ENCODE measurements at places on chromosomes 2 and 18. TPM values are rescaled to one million over a fixed set of nuclear protein-coding genes. Genes with fewer than 3 reads are reported as not detected.

DNA sequence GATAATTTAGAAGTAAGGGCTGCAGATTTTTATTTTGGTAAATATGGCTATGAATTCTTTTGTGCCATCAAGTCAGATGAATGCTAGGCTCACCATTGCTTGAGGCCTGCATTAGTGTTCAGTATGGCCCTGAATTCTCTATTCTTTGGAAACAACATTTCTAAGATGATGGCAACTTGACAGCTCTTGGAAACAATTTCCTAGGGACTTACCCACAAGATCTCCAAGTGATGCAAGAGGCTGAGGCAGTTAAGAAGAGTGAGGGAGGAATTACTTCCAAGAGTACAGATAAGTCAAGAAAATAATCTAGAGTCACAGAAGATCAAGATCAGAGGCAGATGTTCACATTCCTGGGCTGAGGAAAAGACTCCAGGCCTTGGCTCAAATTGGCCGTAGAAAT lies 129.1 kb downstream of the NRP2 start:
- no peak for DNase-seq

DNA sequence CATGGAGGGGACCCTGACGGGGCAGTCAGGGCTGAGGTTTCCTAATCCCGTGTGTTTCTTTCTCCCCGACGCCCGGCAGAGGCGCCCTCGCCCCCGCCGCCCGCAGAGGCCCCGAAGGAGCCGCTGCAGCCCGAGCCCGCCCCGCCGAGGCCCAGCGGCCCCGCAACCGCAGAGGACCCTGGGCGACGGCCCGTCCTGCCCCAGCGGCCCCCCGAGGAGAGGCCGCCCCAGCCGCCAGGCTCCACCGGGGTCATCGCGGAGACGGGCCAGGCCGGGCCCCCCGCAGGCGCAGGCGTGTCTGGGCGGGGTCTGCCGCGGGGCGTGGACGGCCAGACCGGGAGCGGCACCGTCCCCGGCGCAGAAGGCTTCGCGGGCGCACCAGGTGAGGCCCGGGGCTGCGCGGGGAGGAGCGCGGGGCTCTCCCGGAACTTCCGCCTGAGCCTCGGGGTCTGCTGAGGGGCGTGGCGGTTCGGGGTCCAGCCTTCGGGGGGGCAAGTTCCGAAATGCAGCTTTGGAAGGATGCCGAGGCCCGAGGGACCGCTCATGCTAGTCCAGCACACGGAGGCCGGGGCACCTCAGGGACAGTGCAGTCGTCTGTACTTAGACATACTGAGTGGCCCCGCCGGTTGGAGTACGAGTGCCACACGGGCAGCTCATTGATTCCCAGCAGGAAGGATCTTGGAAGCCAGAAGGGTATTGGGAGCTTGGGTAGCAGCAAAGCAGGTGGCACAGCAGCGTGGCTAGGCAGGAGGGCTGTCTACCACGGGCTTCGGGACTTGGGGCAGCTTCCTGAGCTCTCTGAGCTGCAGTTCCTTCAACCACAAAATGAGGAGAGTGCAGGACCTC lies 60.1 kb downstream of the EMILIN2 start:
- no peak for DNase-seq

DNA sequence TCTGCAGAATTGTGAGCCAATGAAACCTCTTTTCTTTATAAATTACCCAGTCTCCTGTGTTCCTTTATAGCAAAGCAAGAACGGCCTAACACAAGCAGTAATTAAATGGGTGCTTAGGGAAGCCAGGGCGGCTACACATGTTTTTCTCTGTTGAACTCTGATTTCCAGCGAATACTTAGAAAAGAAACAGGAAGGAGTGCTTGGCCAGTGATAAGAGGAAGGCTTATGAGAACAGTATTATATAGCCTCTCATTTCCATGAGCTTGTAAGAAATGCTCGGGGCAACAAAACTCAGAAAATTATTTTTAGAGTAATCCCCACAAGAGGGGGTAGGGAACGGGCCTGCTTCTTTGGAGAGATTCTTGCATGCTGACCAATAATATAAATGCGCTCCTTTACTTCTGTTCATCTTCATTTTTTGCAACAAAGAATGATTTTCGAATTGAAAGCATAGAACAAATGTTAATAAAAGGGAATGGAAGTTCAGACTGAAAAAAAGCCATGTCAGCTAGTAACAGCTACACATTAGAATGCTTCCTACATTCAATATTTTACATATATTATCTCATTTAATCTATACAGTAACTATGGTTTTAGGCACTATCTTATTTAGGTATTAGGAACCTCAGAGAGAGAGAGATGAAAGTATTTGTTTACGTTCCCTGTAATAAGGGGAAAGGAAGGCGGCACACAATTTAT lies 49.7 kb upstream of the CCDC85A start:
- DNase-seq: no peak

DNA sequence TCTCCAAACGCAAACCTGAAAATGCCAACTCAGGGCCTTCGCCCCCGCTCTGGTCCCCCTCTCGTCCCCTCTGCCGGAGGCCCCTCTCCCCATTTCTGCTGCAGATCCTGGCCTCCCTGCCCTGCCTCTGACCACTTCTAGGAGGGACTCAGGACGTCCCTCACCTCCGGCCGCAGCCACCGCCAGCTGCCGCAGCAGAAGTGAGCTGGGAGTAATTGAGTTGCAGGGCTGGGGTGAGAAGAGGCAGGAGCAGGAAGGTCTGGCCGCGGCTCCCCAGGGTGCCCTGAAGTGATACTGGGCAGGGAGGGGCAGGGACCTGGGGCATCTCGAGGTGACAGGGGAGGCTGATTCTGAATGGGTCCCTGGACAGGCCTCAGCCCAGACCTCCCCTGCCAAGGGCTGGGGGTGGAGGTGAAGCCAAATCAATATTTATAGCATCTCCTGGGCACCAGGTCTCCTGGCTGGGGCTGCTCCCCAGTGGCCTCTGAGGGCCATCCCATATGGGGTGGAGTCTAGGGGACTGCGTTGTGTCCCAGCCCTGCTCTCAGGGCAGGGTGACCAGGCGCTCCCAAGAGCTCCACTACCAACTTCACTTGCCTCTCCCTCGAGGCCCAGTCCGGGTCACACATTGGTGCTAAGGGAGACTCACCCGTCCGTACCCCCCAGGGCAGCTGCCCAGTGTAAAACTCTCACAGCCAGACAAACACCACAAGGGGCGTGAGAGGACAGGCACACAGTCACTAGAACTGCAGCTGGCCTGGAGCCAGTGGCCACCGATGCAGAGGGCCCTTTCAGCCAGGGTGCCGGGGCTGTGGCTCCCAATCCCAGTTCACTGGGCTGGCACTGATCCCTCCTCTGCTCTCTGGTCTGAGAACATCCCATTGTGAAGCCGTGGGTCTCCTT lies 33.0 kb downstream of the KCNIP3 start:
- DNase-seq: no peak

The OSBPL6 gene
- total RNA-seq: 4.2 TPM

All from heart left ventricle (tissue), 16 donors.